Stimulated activated CD4-positive, alpha-beta T cell treated with anti-CD3 and anti-CD28 coated beads, Interleukin-1b, Interleukin-23, amount 100 ng/mL, for 1 hour (primary cell): ENCODE measurements at places on chromosomes 4 and X.

DNA sequence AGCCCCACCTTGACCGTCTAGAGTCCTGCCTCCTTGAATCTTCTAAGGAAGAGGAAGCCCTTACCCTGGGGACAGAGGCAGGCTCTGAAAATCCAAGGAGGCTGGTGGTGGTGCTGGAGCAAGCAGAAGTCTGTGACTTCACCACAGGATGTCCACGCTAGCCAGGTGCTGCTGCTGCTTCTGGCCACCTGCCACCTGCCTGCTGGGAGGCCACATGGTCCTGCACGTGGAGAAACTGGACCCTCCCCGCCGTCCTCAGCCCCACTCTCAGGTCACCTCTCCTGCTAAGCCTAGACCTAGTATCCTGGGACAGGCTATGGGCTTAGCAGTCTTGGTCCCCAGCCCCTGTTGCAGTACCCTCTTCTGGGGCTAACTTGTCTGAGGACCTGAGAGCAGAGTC lies 15.8 kb downstream of the TMEM31 start:
- DNase-seq, result no peak

- DNase-seq, result no peak
These were observed at the start of gene PPP3CA for GRCh38 chr4:101347267-101347556. Gene PPP3CA, minus strand, starts transcription at chr4:101347526.

GRCh38 chr4:136392576-136392975 lies 1139.7 kb downstream of the PCDH18 start:
- no peak for DNase-seq

- no peak for DNase-seq
These were observed 633.3 kb downstream of the FAT4 start for GRCh38 chr4:125948021-125948420.

GRCh38 chrX:8849458-8849857 lies 48.3 kb upstream of the FAM9A start:
- no peak for DNase-seq

DNA sequence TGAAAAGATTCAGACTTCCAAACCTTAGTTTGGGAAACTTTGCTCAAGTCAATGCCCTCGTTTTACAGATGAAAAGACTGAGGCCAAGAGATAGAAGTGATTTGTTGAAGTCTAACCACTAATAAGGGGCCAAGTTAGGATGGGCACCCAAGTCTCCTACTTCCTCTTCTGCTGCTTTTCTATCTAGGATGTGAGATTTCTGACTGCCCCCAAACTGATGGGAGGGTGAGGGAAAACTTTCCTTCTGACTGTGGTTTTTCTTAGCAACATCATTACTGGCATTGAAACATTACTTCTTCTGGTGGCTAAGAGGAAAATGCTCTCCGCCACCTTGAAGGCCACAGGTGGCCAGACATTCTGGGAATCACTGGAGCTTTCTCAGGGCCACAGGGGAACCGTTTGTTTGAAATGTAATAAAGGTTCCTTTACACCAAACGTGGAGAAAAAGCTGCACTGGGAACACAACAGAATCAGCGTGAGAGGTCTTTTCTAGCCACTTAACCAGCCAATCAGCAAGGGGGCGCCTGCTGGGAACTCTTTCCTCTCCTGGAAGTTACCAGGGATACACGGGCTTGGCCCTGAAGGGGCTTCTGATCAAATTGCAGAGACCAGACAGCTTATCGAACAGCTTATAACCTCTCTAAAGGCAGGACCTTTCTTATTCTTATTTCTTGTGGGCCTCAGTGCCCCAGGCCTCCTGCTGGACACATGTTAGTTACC lies 115.9 kb upstream of the TEX13D start:
- DNase-seq, result no peak

- no peak for DNase-seq
These were observed 43.0 kb downstream of the ENPEP start for GRCh38 chr4:110518889-110519490.

- no peak for DNase-seq
These were observed 155.3 kb upstream of the TEX13A start for GRCh38 chrX:105375816-105376215.

GRCh38 chr4:102641793-102642192 lies 119.0 kb downstream of the MANBA start:
- DNase-seq, result no peak

DNA sequence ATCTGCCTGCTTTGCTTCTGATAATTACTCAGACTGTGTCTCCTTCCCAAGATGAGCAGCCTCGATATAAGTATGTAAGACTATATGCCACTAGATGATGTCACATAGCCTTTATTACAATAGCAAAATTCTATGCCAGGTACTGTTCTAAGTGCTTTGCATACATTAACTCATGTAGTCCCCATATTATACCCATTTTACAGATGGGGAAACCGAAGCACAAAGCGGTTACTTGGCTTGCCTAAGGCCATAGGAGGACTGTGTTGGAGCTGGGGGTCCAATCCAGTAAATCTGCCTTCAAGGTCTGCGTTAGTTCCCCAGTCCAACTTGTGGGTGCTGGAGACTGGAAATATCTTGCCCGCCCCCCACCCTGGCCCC lies 826 bp upstream of the SCML1 start:
- DNase-seq, result no peak

DNA sequence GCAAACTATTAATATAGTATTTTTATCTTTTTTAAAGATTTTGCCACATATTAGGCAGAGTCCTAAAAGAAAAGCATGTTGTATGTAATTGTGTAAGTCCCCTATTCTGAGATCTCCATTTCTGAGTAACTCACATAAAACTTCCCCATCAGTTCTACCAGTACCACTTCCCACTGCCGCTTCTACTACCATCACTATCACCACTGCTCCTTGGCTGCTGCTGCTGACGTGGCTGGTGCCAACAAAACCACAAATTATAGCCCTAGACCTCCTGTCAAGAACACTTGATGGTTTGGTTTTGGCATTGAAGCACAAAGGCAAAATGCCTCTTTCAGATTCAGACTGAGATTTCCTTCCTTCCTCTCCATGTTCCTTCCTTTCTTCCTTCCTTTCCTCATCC lies 106.4 kb downstream of the MMRN1 start:
- no peak for DNase-seq

- DNase-seq, result no peak
These were observed 512.7 kb upstream of the FAT1 start for GRCh38 chr4:187236209-187236890.

DNA sequence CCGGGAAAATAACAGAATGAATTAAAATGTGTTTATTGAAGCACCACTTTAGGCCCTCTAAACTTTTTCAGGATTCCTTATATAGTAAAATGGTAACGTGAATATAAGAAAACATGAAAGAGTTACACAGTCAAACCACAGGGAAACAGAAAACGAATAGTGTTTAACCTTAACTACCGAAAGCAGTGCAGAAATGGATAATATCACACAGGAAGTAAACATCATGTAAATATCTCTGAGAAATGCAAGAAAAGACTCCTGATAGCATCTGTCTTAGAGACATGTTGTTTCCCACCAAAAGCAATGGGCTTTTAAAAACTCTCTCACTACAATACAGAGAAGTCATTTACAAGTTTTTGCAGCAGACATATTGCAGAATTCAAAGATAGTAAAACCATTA lies 323.9 kb upstream of the CXXC4 start:
- no peak for DNase-seq

- DNase-seq, result no peak
These were observed 33.4 kb downstream of the ADGRA3 start for GRCh38 chr4:22482250-22483127.
